ENCODE measurements at places on chromosomes 16 and 17.

GRCh38 chr16:25626172-25626571, 65.6 kb upstream of the HS3ST4 start:
- no peak overlapping the region for H3K27ac ChIP-seq
- no peaks in the 10 kb centered on the region for H3K27me3 ChIP-seq
- no peaks in the 10 kb centered on the region for H3K4me1 ChIP-seq
- H3K36me3 ChIP-seq = no peaks in the 10 kb centered on the region

DNA sequence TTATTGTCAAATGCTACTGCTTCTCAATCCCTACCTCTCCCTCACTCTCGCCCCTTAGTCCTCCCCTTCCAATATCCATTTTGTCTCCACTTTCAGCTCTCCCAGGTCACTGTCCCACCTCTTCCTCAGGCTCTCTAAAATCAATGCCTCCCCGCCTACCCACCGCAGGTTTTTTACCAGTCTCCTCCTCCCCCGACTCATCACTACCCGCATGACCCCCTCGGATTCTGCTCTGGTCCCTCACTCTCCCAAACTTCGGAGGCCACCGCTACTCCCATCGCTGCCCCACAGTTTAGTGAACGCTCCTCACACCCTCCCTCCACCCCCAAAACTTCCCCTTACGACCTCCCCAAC, 513 bp downstream of the CRLF3 start:
- peaks cover 16% of the 10 kb centered on the region for H3K36me3 ChIP-seq
- DNase-seq = no peak
- H3K4me3 ChIP-seq = peak overlapping the region; percentile 92
- peaks cover 40% of the 10 kb centered on the region for H3K4me1 ChIP-seq

- no peaks in the 10 kb centered on the region for H3K4me1 ChIP-seq
- no peak overlapping the region for H3K27ac ChIP-seq
- H3K36me3 ChIP-seq = no peaks in the 10 kb centered on the region
- no peak overlapping the region for H3K4me3 ChIP-seq
Observed at GRCh38 chr16:60061396-60061795, 1327.3 kb upstream of the GOT2 start.

DNA sequence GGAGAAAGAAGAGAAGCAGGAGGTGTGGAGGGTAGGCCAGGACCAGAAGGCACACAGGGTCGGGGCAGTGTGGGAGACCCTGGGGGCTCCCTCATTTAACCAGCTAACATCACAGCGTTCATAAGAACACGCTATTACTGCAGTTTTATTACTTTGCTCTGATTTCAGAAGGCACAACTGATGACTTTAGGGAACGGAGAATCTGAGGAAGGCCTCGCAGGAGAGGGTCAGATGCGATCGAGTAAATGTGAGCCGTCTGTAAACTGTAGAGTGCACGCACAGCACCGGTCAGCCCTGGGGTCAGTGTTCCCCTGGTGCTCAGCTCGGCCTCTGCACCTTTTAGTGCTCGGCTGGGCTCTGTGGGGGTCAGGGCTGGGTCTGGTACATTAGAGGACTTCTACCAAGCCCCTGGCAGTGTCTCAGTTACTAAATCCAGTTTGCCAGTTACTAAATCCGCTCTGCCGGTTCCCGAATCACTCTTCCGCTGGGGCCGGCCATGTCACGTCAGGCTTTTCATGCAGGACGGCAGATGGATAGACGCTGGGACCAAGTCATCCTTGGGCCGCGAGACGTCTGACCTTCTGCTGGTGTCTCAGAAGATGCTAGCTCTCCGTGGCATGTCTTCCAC, 325.9 kb downstream of the SEC14L1 start:
- no peak overlapping the region for H3K4me3 ChIP-seq
- H3K27ac ChIP-seq = peak overlapping the region; percentile 80
- no peak for DNase-seq
- H3K36me3 ChIP-seq = peaks cover 70% of the 10 kb centered on the region
- no peaks in the 10 kb centered on the region for H3K27me3 ChIP-seq

GRCh38 chr16:26441178-26441577, 625.5 kb upstream of the C16orf82 start:
- H3K27ac ChIP-seq = no peak overlapping the region
- H3K27me3 ChIP-seq = peaks cover 5% of the 10 kb centered on the region
- no peaks in the 10 kb centered on the region for H3K36me3 ChIP-seq
- no peak overlapping the region for H3K4me3 ChIP-seq
- peaks cover 2% of the 10 kb centered on the region for H3K4me1 ChIP-seq

GRCh38 chr17:40819528-40820125, 2.8 kb downstream of the KRT10 start:
- peaks cover 40% of the 10 kb centered on the region for H3K36me3 ChIP-seq
- H3K27me3 ChIP-seq = peaks cover 1% of the 10 kb centered on the region
- DNase-seq = no peak
- H3K4me1 ChIP-seq = peaks cover 32% of the 10 kb centered on the region

DNA sequence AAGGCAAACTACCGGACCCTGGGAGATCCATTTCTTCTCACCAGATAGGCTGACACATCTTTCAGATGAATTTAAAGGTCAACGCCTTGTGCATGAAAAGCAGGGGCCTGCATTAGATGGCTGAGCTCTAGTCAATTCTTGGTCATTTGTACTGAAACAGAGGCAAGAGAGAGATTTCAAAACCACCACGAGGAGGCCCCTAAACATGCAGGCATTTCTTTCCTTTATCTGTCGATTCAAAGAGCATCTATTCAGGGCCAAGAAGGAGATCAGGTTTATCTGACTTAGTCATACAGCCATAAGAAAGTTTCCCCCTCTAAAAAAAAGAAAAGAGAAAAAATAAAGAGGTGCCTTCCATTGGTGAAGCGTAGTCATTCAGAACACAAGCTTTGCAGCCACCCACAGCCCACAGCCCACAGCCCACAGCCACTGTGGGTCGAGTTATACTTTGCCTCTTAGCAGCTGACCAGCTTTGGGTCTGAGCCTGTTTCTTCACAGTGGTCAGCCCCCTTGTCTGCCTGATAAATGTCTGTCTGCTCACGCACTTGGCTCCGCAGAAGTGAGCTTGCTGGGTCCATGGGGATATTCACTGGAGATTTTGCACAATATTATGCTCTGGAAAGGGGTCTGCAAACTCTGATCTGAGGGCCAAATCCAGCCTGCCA, 207.5 kb downstream of the CDH13 start:
- DNase-seq = no peak
- H3K4me3 ChIP-seq = no peak overlapping the region
- H3K4me1 ChIP-seq = no peaks in the 10 kb centered on the region
- no peaks in the 10 kb centered on the region for H3K27me3 ChIP-seq

DNA sequence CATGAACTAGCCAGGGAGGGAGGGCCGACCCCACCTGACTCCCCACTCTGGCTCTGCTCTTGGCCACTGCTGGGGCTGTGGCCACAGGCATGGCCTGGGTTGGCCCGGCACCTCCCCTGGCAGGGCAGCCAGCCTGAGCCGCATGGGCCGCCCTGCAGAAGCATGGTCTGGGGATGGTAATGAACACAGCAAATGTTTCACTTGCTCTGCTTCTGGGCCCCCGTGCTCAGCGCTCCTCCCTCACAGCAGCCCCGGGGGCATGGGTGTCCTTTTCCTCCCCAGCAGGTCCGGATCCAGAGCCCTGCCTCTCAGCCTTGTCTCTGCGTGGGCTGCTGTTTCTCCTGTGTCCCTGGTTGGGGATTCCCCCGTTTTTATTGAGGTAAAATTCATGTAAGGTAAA, 30.9 kb upstream of the KCNJ12 start:
- DNase-seq = no peak
- H3K4me3 ChIP-seq = no peak overlapping the region
- H3K27ac ChIP-seq = no peak overlapping the region
- H3K27me3 ChIP-seq = no peaks in the 10 kb centered on the region
- no peaks in the 10 kb centered on the region for H3K36me3 ChIP-seq
- H3K4me1 ChIP-seq = peaks cover 2% of the 10 kb centered on the region

GRCh38 chr17:32019228-32019627, 12.0 kb downstream of the LRRC37B start:
- DNase-seq = no peak
- H3K4me3 ChIP-seq = no peak overlapping the region
- H3K36me3 ChIP-seq = peaks cover 31% of the 10 kb centered on the region
- no peak overlapping the region for H3K27ac ChIP-seq
- no peaks in the 10 kb centered on the region for H3K27me3 ChIP-seq
- peaks cover 25% of the 10 kb centered on the region for H3K4me1 ChIP-seq

GRCh38 chr17:16661217-16661616, 7.6 kb upstream of the ZNF624 start:
- no peaks in the 10 kb centered on the region for H3K36me3 ChIP-seq
- H3K27me3 ChIP-seq = peaks cover 36% of the 10 kb centered on the region
- H3K4me1 ChIP-seq = no peaks in the 10 kb centered on the region

All from activated T-helper 2 cell treated with anti-CD3 and anti-CD28 coated beads, Interferon-gamma antibody, Interleukin-2, Interleukin-4, amounts not matched to agents 10 μg/mL and 5 μg/mL and 100 μg/mL, durations not matched to agents 14 hours and 24 hours and 36 hours (primary cell).